ENCODE measurements at places on chromosomes 4 and X. TPM values are rescaled to one million over a fixed set of nuclear protein-coding genes. Genes with fewer than 3 reads are reported as not detected.

Gene RBM46
- 0.11 TPM for total RNA-seq

Gene FGF2
- 3.2 TPM for total RNA-seq

Gene PPP1R3F
- total RNA-seq, result 36.0 TPM

Gene BEX1
- total RNA-seq, result 179 TPM

Gene MAGEC3
- not detected for total RNA-seq

Gene TLR1
- total RNA-seq, result 0.07 TPM

Gene PPARGC1A
- 23.9 TPM for total RNA-seq

DNA sequence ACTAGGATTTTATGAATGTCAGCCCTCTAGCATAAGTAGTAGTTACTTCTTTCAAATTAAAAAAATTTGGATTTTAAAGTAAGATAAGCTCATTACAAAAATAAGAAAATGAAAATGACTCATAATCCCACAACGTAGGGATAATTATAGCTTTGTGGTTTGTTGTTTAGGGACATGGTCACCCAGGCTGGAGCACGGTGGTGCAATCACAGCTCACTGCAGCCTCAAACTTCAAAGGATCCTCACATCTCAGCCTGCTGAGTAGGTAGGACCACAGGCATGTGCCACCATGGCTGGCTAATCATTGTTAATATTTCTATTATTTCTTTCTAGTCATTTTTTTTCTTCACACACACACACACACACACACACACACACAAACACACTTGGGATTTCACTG lies 57.6 kb downstream of the PLAC1 start:
- DNase-seq, result peak; percentile 52

GRCh38 chr4:73589261-73589847 lies 30.9 kb downstream of the RASSF6 start:
- peak; percentile 86 for DNase-seq

GRCh38 chrX:44344194-44344593 lies 722 bp upstream of the EFHC2 start:
- DNase-seq, result no peak

GRCh38 chr4:140485939-140486338 lies 12.2 kb downstream of the MGAT4D start:
- DNase-seq, result no peak

- peak; percentile 63 for DNase-seq
Measured at GRCh38 chrX:153731117-153731844, 6.6 kb downstream of the ABCD1 start.

GRCh38 chr4:87025023-87025613 lies 90.3 kb downstream of the AFF1 start:
- no peak for DNase-seq

DNA sequence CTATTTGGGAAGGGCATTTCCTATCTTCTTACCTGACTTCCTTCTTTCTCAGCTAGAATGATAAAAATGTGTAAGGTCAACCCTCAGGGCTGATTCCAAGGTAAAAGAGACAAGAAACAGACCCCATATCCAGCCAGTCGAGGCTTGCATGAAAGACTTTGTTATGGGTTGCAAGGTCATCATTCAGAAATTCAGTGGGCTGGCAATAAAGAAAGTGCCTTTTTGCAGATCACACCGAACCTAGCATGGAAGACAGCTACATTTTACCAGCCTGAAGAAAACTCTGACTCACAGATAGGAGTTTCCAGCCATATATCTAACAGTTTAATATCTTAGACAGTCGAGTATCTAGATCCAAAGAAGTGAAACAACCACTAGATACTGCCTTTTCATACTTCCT lies 87.4 kb downstream of the PDGFC start:
- DNase-seq, result no peak

- no peak for DNase-seq
Measured at GRCh38 chr4:164509951-164510350, 244.0 kb upstream of the SMIM31 start.

DNA sequence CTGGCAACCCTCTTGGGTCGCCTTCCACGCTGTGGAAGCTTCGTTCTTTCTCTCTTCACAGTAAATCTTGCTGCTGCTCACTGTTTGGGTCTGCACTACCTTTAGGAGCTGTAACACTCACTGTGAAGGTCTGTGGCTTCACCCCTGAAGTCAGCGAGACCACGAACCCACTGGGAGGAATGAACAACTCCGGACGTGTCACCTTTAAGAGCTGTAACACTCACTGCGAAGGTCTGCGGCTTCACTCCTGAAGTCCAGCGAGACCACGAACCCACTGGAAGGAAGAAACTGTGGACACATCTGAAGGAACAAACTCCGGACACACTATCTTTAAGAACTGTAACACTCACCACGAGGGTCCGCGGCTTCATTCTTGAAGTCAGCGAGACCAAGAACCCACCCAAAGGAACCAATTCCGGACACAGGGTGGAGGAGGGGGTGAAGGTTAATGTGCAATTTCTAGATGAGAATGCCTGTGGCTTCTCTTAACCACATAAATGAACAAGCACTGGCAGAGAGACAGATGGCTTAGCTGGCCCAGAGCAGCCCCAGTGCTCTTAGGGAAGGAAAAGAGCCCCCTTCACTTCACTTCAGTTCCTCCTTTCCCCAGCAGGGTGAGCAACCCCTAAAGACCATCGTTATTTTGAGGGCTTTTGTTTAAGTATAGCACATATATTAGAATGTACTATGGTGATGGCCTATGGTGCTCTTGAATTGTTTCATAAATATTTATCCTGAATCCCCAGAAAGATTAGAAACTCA lies 73.0 kb downstream of the LUZP4 start:
- no peak for DNase-seq

- no peak for DNase-seq
Measured at GRCh38 chr4:88110826-88111225, 47.6 kb downstream of the ABCG2 start.

GRCh38 chr4:88757776-88758175 lies 60.1 kb upstream of the NAP1L5 start:
- DNase-seq, result no peak

DNA sequence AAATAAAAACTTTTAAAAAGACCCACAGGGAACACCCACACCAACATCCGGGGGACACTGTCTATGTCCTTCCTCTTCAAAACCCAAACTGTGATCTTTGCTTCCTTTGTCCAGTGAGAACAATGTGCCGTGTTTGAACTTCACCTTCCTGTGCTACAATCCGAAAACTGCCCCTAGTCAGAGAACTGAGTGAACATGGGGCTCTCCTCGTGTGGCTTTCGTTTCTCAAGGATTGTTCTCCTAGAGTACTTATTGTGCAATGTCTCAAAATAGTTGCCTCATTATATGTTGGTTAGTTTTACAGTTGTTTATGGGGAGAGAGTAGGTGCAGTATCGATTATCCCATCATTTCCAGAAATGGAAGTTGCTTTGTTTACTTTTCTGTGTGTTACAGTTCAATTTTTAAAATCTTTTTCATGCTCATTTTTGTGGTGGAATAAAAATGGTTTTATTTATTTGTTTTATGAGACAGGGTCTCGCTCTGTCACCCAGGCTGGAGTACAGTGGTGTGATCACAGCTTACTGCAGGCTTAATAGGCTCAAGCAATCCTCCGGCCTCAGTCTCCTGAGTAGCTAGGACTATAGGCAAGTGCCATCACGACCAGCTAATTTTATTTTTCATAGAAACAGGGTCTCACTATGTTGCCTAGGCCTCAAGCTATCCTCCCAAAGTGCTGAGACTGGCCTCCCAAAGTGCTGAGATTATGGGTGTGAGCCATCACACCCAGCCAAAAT lies 29.9 kb downstream of the RBMX start:
- no peak for DNase-seq

GRCh38 chr4:2902126-2902525 lies 58.5 kb downstream of the ADD1 start:
- DNase-seq, result no peak

- no peak for DNase-seq
Measured at GRCh38 chr4:110130576-110131358, 67.6 kb downstream of the ELOVL6 start.

All from cardiac muscle cell (in vitro differentiated cells and primary cell).